ENCODE measurements at places on chromosomes 1 and 21.

DNA sequence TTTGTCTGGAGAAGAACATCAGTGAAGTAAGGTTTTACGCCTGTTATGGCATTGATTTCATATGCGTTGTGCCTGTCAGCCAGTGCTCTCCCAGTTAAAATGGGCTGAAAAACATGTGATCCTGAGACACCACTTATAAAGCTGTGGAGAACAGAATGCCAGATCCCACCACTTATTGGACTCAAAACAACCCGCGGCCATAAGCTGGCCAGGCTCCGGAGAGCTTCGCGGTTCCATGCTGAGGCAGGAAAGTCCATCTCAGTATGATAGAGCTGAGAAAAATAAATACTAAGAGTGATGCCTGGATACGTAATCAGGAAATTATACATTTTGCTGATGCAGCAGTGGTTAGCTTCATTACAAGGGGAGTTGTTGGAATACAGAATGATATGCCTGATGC, 5.1 kb downstream of the APOBEC4 start:
- DNase-seq: no peak

GRCh38 chr1:231424950-231425805, 3.1 kb upstream of the EGLN1 start:
- no peak for DNase-seq

DNA sequence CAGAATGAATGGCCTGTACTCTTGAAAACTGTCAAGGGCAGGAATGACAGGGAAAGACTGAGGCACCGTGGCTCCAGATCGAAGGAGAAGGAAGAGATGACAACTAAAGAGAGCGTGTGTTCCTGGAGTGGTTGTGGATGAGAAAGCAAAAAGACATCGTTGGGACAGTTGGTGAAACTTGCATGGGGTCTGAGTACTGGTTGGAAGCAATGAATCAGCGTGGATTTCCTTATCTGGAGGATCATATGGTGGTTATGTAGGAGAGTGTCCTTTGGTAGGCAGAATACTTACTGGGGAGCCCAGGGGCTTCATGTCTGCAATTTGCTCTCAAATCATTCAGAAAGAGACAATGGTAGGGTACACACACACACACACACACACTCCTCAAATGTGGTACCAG, 13.9 kb downstream of the LEMD1 start:
- DNase-seq: no peak

DNA sequence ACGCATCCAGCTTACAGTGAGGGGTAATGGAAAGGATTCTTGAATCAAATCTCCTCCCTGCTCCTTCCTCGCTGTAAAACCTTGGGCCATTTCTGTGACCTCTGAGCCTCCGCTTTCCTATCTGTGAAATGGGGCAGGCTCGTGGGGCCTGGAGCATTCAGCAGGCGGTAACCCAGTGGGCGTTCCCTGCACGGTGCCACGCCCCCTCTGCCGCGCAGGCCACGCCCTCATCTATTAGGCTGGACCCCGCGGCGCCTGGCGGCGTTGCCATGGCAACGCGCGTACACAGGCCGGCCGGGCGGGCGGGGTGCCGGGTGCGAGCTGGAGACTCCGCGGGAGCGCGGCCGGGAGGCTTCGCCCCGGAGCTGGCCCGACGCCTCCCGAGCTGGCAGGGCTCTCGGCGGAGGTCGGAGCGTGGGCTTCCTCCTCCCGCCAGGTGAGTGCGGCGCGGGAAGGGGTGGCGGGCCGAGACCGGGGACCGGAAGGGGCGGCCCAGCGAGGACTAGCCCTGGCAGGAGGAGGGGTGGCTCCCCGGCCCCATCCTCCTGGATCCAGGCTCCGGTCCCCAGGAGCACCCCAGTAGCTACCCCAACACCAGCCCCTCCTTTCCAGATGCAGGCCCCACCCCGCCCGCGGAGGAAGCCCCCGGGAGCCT, at the start of gene FHAD1:
Gene FHAD1 (plus strand): TSS at position 264 of the 655 bp plus-strand sequence. CDS start 4,562 bp downstream, outside the sequence.
- DNase-seq: no peak

DNA sequence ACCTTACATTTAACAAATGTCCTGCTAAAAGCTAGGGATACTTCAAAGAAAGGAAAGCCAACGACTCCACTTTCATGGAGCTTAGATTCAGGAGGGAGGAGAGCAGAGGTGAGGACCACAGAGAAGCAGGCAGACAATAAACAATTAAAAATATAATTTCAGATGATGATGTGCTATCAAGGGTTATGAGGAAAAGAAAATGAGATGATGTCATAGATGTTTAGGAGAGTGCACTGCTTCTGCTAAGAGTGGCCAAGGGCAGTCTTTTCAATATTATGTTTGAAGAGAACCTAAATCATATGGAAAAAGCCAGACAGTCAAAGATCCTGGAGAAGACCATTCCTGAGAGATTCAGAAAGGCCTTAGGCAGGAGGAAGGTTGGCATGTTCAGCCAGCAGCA, 66.6 kb upstream of the HOOK1 start:
- DNase-seq: no peak

DNA sequence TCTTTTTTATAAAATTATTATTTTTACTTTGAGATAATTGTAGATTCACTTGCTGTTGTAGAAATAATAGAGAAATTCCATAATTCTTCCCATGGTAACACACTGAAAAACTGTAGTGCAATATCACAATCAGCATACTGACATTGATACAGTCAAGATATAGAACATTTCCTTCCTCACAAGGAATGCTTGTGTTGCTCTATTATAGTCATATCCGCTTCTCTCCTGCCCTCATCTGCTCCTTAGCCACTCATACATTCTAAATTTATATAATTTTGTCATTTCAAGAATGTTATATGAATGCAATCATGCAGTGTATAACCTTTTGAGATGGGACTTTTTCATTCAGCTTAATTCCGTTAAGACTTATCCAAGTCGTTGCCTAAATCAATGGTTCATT, 320.2 kb downstream of the BARHL2 start:
- no peak for DNase-seq

DNA sequence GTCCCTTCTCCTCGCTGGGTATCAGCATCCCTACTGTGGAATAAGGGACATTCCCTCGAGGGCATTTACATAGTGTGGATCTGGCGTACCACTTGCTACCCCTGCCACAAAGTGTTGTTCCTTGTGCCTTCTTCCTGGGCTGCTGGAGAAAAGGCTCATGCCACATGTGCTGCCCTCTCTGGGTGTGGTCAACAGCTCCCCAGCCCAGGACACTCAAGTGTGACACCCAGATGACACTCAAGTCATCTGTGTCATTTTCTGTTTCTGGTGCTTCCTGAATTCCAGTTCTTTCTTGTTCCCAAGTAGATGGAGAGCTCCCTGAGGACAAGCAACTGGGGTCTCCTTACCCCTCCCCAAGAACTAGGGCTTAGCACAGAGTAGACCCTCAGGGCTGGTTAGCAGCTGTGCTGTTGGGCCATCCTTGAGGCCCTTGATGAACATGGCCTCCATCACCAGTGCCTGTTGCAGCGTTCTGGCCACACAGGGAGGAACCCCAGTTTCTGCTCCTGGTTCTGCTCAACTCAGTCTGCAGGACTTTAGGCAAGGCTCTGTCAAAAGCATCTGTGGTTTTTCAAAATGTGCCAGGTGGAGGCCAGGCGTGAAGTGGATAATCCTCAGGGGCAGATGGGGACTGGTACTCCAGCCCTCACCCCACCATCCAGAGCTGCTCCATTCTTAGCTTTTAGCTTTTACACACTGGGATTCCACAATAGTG, 49.0 kb upstream of the CLIC4 start:
- DNase-seq: no peak

- DNase-seq: no peak
Observed at GRCh38 chr1:199182186-199182843, 543.5 kb downstream of the PTPRC start.

GRCh38 chr1:168734271-168734670, 5.3 kb upstream of the DPT start:
- no peak for DNase-seq

DNA sequence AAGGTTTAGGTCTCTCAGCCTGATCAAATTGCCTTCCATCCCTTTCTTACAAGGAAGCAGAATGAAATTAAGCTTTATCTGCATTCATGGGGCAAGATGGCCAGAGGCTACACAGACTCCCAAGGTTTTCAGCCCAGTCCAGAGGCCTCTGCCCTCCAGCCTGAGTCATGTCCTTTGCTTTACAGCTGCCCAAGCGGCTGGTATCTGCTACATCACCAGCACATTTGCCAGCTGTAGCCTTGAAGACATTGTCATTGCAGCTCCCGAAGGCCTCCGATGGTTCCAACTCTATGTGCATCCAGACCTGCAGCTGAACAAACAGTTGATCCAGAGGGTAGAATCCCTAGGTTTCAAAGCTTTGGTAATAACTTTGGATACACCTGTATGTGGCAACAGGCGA, 16.0 kb downstream of the HAO2 start:
- no peak for DNase-seq

Measured in stimulated activated CD8-positive, alpha-beta memory T cell treated with anti-CD3 and anti-CD28 coated beads, Interleukin-12 subunit alpha, Interleukin-12 subunit beta, amount 100 ng/mL, for 1 hour (primary cell).